LoVo (cell line): ENCODE measurements at places on chromosomes 5 and 9.

DNA sequence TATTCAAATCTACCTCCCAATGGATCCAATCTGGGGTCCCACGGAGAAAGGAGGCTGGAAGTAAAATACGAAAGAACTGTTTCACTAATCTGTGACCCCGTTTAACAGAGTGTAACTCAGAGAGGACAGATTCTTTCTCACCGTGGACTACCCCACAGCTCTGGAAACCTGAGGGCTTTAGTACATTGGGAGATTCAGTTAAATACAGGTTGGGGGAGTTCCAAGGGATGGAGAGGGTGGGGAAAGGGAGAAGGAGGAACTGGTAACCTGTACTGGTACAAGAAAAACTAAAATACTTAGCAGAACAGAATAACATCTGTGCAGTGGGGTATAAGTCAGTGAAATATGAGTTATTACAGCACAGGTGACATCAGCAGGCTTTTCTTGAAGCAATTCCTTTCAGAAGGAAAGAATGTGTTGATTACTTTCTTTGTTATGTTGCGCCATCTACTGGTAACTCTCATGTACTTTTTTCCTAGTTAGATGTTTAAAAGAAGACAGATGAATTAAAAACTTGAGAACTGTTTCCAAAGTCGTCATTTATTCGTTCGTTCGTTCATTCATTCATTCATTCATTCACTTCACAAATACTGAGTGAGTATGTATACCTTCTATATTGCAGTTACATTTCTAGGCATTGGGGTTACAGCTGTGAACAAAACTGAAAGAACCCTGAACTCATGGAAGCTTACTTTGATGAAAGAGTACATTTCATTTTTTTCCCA lies 30.0 kb upstream of the STOM start:
- DNase-seq, result peak; percentile 72

DNA sequence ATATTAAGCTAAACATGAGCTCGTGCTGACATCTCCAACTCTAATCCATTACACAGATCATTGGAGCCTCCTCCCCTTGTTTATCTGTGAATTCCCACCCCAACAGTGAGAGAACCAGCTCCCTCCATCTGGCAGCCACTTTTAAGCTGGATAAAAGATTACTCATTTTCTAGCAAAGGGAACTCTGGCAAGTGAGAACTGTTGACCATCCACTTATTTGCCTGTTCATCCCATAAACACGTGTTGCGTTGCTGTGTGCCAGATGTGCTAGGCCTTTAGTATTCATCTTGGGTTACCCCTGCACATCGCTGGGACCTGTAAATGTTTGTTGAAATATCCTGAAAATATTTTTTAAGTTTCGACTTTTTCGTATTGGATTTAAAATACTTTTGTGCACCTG lies 2.4 kb upstream of the TOR1A start:
- no peak for DNase-seq

GRCh38 chr5:54021431-54022164 lies 288.8 kb downstream of the ARL15 start:
- DNase-seq, result no peak

GRCh38 chr5:14174230-14174636 lies 31.1 kb downstream of the TRIO start:
- DNase-seq, result no peak

GRCh38 chr9:35882263-35882848 lies 12.2 kb upstream of the OR13J1 start:
- peak; percentile 74 for DNase-seq

DNA sequence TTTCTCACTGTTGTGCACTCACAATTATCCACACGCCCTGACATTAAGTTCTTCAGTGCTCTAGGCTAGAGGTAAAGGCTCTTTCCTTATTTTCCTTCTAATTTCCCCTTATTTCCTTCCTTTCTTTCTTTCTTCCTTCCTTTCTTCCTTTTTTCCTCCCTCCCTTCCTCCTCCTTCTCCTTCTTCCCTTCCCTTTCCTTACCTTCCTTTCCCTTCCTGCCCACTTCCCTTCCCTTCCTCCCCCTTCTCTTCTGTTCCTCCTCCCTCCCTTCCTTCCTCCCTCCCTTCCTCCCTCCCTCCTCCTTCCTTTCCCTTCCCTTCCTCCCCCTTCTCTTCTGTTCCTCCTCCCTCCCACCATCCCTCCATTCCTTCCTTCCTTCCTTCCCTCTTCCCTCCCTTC lies 317.0 kb upstream of the IRX1 start:
- no peak for DNase-seq

GRCh38 chr5:64773533-64773932 lies 4.8 kb downstream of the CWC27 start:
- DNase-seq, result no peak

DNA sequence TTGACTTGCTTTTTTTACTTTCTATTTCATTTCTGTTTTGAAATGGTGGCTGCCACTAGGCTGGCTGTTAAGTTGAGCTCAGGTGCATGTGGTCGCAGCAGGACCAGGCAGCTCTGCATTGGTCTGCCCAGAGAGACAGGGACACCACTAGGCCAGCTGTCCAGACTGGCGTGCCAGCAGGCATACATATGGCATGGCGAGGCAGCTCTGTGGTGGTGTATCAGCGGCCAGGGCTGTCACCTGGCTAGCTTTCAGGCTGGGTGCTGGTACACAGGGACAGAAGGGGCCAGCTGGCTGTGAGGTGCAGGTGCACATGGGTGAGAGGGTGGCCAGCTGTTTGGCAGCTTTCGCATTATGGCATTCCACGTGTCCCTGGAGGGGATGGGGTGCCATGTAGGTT lies 654.0 kb upstream of the ACO1 start:
- DNase-seq, result no peak

DNA sequence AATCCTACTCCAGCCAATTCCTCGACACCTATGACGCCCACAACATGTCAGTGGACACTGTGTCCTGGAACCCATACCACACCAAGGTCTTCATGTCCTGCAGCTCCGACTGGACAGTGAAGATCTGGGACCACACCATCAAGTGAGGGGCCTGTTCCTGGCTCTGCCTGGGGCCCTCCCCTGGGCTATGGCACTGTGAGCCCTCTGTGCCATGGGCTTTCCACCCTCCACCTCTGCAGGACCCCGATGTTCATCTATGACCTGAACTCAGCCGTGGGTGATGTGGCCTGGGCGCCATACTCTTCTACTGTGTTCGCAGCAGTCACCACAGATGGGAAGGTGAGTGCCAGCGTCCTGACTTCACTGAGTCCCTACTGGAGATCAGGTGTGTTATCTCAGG lies 8.4 kb downstream of the ENHO start:
- DNase-seq, result no peak

GRCh38 chr5:78472469-78473106 lies 112.2 kb downstream of the SCAMP1 start:
- DNase-seq, result no peak

DNA sequence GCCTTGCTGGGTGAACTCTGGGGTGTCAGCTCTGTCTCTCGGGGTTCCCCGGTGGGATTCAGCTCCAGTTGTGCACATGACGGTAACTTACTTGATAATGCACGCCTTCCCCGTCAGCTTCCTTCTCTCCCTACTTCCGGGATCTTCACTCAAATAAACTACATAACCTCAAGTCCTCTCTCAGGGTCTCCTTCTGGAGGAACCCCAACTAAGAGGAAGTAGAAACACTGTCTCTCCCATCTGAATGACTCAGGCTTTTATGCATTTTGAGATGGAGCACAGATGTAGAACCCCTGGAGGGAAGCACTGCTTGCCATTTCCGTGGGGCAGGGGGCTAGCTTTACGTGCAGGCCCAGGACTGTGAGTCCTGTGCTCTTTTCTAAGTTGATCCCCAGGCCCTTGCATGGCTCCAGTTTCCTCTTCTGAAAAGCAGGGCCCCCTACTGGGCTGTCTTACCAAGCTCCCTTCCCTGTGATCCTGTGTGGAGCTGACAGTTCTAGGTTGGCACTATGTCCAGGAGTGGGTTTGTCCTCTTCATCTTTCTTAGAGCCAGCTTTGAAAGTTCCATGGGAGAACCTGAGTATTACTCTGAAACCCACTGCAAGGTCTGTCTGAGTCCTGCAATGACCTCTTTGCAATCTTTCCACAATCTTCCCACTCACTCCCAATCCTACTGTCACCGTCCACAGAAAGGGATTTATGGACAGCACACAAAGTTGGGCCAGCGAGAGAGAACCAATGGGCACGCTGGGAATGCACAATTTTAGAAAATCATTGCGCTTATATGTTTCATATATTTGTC lies 17.7 kb downstream of the S1PR3 start:
- no peak for DNase-seq

DNA sequence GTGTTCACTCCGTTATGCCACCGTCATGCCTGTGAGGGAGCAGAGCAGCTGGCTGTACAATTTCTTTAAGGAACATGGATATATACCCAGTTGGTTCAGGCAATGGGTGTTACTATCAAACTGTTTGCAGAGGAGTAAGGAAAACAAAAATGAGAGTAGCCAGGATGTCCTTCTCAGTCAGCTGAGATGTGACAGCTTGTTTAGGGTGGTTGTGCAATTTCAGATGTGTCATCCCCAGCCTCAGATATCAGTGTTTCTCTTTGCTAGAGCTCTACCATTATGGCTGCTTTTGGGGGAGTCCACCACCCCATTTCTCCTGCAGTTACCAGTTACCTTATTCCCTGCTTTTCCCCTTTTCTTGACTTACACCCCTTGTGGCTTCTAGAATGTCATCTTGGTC lies 135.2 kb upstream of the SLC24A2 start:
- no peak for DNase-seq

DNA sequence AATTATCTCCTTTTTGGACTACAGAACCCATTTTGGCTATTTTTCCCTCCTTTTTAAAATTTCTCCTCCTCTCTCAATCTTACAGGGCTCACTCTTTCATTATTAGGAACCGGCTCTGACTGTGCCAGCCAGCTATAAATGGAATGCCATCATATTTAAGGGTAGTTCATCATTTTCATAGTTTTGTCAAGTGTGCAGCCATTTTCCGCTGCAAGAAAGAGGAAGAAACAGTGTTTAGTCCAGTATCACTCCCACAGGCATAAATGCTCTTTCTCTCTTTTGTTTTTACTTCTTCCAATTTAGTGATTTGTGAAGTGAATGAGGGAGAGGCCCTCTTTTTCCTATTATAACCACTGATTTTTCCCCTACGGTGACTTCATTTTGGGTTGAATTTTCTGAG lies 290.0 kb downstream of the NR3C1 start:
- no peak for DNase-seq

DNA sequence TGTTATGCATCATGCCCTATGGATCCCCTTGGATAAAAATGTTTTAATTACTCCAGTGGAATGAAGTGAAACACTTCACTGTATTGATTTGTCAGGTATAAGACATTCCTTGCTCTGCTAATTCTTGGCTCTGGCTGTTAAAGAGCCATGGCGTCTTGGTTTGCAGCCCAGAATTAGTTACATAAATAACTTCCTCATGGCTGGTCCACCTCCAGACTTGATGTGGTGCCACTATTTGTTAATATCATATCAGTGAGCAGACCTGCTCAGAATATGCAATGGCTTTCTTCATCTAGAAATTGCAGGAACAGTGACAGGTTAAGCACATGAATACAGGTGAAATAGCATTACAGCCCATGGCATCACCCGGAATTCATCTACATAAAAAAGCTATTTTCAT lies 446.9 kb upstream of the GRIN3A start:
- no peak for DNase-seq

DNA sequence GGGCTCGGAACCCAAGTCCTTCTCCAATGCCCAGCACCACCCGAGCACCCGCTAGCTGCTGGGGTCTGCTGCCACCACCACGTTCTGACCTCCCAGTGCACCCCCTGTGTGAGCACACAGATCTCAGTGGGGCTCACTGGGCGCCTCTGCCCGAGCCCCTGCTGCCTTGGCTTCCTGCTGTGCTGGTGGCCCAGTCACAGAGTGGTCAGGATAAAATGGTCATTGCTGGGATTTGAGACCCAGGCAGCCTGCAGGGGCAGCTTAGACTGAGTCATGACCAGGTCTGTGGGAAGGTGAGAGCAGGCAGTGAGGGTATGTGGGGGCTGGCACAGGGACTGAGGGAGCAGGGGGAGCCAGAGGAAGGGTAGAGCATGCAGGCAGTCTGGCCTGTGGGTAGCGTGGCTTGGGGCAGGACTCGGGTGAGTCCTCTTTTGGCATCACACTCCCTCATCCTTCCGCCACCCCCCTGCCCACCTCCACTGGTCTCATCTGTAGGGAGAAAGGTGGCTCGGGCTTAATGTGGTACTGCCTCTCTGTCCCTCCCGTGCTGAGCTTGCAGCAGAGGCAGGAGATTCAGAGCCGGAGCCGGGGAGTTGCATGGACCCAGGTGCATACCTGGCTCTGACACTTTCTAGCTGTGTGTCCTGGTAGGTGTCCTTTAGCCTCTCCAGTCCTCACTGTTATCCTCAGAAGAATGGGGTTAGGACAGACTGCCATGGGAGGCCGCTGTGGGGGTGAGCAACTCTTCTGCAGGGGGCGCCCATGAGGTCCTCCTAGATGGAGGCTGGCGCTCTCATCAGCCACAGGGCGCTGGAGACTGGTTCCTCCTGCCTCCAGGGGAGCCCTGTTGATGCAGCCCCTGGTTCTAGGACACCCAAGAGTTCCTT lies 32.1 kb downstream of the USP20 start:
- DNase-seq, result no peak

DNA sequence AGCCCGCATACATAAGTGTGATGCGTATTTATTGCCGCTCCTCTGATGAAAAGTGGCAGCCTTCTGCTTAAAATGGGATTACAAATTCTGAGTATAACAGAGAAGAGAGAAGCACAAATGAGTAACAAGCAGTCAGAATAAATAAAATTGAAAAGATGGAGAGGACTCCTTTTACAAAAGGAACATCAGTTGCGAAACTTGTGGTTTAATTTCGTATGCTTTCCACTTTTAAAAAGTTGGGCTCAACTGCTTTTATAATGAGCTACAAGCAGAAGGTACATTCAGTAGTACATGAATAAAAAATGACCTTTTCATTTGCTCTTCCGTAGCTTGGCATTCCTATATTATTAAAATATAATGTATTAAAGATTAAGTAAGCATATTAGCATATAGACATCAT lies 320.0 kb downstream of the FBXL17 start:
- no peak for DNase-seq

- no peak for DNase-seq
These were observed 58.3 kb upstream of the ANKRD33B start for GRCh38 chr5:10505517-10506095.

- DNase-seq, result no peak
These were observed 56.5 kb downstream of the COL5A1 start for GRCh38 chr9:134698111-134698510.

GRCh38 chr5:131256507-131256823 lies 7.4 kb upstream of the CDC42SE2 start:
- no peak for DNase-seq

GRCh38 chr5:173726846-173727557 lies 110.6 kb upstream of the BOD1 start:
- DNase-seq, result no peak

GRCh38 chr5:67301285-67301903 lies 104.8 kb upstream of the CD180 start:
- DNase-seq, result no peak
